Ecto neural progenitor cell (in vitro differentiated cells): ENCODE measurements at places on chromosomes 13 and 19.

GRCh38 chr13:35573639-35574038 is 97.2 kb upstream of the MAB21L1 start:
- DNase-seq, result no peak

DNA sequence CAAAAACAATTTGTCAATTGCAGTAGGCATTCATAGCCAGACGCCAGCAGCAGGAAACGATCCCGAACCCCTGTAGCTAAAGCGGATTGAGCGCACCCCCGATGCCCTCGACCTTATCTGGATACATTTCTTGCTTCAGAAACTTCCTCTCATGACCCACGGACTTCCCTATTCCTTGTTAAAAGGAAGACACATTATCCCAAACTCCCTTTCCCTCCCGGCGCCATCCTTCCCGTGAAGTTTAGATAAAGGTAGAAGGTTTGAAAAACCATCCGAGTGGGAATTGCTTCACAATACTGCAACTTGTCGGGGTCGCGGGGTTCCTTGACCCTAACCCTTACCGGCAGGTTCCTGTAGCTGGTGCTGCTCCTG is 977 bp downstream of the PCDH20 start:
- no peak for DNase-seq

- DNase-seq, result no peak
Observed at GRCh38 chr19:31444931-31445330, 95.7 kb upstream of the TSHZ3 start.

GRCh38 chr19:8682472-8682871 is 16.1 kb downstream of the ACTL9 start:
- no peak for DNase-seq

GRCh38 chr19:41564515-41565378 is 11.2 kb upstream of the CEACAM21 start:
- peak; percentile 71 for DNase-seq

GRCh38 chr13:33125821-33126570 is 109.8 kb downstream of the KL start:
- no peak for DNase-seq

DNA sequence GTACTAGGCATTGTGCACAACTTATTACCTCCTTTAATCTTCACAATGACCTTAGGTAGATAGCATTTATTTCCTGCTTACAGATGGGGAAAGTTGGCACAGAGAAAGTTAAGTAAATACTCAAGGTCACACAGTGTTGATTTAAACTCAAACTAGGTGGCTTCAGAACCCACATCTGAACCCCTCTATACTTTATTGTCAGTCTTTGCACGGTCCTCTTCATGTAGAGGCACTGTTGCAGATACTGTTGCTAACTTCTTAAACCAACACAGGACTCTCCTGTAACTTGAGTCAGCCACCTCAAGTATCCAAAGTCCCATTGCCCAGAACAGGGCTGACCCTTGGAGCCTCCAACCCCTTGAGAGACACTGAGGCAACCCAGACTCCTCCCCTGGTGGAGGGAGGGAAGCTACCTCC is 48.8 kb downstream of the FRY start:
- no peak for DNase-seq

DNA sequence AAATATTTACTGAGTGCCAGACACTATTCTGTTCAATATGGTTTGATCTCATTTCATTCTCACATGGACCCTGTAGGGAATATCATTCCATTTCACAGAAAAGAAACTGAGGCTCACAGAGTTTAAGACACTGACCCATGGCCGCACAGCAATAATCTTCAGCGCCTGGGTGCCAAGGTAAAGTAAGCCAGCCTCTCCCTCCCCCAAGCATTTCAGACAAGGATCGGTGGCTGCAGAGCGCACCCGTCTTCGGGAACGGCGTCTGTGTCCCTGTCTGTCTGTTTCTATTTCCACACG is 4.3 kb upstream of the PDE4A start:
- no peak for DNase-seq

DNA sequence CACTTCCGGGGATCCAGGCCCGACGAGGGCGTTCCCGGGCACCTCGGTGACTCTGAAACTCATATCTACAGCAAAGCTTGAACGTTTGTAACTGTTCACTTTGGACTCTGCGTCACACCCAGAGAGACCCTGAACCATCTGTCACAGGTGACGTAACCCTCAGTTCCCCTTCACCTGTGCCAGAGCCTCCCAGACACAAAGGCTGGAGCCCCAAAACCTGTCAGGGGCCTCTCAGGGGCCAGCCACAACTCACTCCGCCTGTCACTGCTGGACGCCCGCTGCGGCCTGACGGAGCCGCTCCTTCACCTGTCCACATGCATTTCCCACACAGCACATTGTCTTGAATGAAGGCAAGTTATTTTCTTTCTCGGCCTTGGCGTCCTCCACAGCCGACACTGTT is 8.0 kb downstream of the RASA3 start:
- DNase-seq, result no peak

DNA sequence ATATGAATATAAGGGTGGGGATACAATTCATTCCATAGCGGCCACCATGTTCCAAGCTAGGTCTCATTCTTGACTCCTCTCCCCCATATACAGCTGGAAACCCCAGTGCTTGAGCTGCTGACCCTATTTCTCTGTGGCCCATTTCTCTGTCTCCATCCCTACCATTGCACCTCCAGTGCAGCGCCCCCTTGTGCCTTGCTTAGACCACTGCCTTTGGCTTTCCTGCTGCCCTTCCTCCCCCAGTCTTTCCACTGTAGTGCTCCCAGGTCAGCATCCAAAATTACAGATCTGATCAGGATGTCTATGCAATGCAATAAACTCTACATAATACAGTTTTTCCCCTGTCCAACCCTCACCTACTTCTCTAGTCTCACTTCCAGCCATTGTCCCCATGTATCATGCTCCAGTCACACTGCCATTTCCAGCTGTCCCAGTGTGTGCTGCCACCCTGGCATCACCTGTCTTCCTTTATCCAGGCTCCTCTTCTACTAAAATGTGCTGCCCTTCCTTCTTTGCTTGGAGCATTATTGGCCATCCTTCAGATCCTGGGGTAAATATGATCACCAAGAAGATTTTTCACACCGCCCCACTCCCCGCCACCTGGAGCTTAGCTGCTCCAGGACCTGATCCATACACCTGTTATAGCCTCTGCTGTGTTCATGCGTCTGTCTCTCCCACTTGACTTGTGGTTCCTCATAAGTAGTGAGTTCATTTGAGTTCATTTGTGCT is 199.4 kb upstream of the IPO5 start:
- DNase-seq, result no peak

- DNase-seq, result no peak
Observed at GRCh38 chr13:51806566-51806965, 2.6 kb upstream of the DHRS12 start.

DNA sequence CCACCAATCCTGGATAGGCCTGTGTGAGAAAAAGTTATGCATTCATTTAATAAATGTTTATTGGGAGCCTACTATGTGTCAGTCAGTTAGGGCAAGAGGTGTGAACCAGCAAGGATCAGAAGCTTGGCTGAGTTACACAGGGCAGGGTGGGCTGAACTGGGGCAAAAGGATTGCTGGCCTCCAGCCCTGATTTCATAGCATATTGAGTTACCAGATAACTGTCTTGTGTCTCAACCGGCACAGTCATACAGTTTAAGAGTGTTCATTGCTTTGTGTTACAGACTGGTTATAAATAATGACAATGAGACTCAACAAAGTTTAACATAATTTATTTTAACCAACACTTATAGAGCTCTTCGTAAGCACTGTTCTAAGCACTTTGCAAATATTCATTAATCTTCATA is 253.8 kb downstream of the DLEU7 start:
- no peak for DNase-seq

DNA sequence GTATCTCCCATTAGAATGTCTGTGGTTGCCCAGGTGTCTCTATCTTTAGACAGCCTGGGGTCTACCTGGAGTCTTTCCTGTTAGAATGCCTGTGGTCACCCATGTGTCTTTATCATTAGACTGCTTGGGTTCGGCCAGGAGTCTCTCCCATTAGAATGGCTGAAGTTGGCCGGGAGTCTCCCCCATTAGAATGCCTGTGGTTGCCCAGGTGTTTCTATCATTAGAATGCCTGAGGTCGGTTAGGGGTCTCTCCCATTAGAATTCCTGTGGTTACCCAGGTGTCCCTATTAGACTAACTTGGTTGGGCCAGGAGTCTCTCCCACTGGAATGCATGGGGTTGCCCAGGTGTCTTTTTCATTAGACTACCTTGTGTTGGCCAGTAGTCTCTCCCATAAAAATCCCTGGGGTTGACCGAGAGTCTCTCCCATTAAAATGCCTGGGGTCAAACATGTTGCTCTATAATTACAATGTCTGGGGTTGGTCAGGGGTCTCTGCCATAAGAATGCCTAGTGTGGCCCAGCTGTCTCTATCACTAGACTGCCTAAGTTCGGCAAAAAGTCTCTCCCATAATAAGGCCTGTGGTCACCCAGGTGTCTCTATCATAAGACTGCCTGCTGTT is 1448.7 kb downstream of the UQCRFS1 start:
- DNase-seq, result peak; percentile 11

- DNase-seq, result no peak
Observed at GRCh38 chr13:44679597-44679996, 103.5 kb upstream of the TSC22D1 start.

- DNase-seq, result no peak
Observed at GRCh38 chr19:50550594-50550966, 17.7 kb downstream of the LRRC4B start.

DNA sequence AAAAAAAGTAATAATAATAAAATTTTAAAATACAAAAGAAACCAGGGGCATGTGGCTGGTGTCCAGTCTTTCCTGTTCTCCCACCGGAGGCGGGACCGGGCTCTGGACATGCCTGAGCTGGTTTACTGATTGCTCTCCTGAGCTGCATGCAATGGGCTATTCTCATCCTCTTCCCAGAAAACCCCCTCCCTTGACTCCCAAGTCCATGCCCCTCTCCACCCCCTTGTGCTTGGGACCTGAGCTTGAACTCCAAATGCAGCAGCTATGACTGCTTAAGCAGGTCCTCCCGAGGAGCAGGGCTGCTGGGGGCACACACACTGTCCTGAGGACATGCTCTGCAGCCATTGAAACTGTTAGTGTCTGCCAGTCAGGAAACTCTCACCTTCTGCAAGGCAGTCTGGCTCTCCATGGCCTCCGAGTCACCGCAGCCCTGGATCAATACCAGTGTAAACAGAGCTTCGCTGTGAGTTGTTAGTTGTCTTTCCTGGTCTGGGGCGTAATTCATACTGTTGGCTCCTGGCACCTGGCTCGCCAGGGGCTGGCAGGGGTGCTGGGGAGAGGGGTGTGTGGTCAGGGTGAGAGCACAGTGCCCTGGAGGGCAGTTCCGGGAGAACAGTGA is 41.6 kb upstream of the CHST8 start:
- DNase-seq, result no peak

GRCh38 chr13:109816808-109817203 is 30.4 kb upstream of the IRS2 start:
- DNase-seq, result no peak

DNA sequence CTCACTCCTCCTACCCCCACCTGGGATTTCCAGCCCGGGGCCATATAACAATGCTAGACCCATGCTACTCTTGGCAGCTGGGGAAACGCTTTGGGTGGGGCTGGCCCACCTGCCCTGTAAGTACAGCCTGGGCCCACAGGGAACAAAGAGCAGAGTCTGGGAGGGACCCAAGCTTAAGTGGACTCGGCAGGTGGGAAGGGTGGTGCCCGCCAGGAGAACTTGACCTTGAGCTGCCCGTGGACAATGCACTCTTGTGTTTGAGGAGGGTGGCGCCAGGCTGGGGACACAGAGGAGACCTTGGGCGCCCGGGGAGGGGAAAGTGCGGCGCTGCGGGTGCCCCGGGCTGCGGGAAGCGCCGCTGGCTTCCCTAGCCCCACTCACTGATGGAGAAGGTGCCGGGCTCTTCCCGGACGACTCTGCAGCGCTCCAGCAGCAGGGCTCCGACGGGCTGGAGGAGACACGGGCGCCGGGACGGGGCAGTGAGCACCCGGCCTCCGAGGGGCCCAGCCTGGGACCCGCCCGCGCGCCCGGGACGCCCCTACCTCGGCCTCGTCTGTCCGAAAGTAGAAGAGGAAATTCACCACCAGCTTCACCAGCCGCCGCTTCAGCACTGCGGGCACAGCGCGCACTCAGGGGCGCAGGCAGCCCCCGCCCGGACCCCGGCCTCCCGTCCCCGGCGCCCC is 607 bp downstream of the PLEKHJ1 start:
- no peak for DNase-seq

GRCh38 chr13:112991609-112992008 is 22.6 kb downstream of the MCF2L start:
- DNase-seq, result no peak

GRCh38 chr19:55633861-55634260 is 6.9 kb upstream of the ZNF580 start:
- no peak for DNase-seq

DNA sequence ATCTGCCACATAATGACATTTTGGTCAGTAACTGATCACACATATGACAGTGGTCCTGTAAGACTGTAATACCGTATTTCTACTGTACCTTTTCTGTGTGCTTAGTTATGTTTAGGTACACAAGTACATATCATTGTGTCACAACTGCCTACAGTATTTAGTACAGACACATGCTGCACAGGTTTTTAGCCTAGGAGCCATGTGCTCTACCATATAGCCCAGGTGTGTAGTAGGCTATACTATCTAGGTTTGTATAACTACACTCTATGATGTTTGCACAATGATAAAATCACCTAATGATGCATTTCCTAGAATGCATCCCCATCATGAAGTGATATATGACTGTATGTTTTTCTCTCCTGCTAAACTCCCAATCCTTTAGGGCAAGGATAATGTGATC is 61.2 kb upstream of the MIR17HG start:
- DNase-seq, result no peak

- no peak for DNase-seq
Observed at GRCh38 chr13:25905611-25906010, 146.2 kb downstream of the SHISA2 start.

- peak; percentile 54 for DNase-seq
Observed at GRCh38 chr19:13689085-13689484, 75.2 kb upstream of the MRI1 start.

DNA sequence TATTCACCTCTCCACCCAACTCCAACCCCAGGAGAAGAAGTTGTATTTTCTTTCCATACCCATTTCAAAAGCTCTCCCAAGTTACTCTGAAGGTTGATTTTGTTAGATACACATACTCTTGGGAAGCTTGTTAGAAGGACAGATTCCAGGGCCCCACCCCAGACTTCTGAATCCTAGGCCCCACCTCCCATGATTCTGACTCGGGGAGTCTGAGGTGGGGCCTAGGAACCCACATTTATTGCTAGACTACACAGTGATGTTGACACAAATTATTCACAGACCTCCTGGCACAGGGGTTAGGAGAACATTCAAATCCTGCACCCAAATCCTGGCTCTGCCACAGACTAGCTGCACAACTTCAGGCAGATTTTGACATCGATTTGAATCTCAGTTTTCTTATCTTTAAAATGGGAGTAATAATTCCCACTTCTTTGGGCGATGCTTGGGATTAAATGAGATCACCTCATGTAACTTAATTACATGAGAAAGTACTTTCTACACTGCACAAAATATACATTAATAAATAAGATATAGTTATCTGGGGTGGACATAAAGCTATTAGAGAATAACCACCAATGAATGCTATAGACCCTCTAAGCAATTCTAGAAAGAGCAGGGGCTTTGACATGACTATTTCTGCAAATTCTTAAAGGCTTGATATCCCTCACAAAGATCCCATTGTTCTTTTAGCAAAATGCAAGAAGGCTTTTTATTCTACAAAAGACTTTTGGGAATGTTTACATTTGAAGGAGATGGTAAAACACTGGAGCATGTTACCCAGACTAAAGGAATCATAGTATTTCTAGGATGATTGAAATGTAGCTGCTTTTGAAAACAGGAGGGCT is 18.0 kb downstream of the MBNL2 start:
- no peak for DNase-seq

GRCh38 chr13:81319351-81319750 is 978.4 kb upstream of the SPRY2 start:
- no peak for DNase-seq
